ENCODE measurements at places on chromosomes 7 and 10. TPM values are rescaled to one million over a fixed set of nuclear protein-coding genes. Genes with fewer than 3 reads are reported as not detected.

DNA sequence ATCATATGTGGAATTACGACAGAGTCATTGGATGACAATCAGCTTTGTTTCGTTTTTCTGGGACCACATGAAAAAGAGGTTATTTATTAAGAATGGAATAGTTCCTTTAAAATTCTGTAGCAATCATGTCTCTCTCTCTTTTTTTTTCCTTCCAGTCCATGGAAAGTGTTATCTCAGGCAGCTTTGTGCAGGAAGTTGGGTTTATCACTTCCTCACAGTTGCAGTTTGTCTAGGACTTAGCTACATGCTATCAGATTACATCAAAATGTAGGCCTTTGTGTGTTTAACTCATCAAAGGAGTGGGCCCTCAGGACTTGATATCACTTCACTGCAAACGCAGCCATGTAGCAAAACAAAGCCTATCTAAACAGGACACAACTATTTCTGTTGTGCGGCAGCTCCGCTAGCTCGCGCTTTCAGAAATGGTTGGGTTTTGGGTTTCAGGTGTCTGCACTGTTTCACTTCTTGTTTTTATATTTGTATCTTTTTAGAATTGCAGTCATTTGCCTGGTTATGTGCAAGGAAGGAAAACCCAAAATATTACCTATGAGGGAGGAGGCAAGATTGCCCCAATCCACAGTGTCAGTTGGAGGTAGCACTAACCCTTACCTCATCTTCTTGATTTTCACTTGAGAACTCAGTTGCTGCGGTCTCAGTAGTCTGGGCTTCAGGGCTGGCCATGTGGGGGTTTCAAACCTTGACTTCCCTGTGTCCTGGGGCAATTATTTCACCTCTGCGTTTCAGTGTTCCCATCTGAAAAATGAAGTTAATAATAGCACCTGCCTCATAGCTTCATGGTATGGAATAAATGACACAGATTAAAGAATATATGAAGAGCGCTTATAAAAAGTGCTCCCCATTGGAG lies 66.7 kb downstream of the HHEX start:
- peaks cover 11% of the 10 kb centered on the region for H3K4me1 ChIP-seq
- H3K27me3 ChIP-seq = no peaks in the 10 kb centered on the region
- H3K4me3 ChIP-seq = no peak overlapping the region
- no peak for DNase-seq

DNA sequence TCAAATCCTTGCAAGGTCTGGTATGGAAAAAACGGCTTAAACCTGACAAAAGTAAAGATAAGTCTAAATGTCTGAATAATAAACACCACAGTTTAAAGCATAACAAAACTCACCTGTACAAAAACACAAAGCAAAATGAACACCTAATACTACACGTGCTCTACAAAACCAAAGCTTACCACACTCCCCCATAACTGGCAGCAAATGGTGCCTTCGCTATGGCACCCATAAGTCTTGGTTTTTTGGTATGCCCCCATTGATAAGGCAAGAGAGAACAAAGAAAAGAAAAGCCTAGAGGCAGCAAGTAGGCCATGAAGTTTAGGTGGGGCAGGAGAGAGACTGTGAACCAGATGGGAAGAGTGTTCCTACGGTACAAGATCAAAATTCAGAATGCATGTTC lies 34.2 kb downstream of the PDZD8 start:
- DNase-seq = no peak
- no peak overlapping the region for H3K4me3 ChIP-seq
- no peak overlapping the region for H3K27ac ChIP-seq
- no peaks in the 10 kb centered on the region for H3K27me3 ChIP-seq
- peaks cover 24% of the 10 kb centered on the region for H3K36me3 ChIP-seq
- H3K4me1 ChIP-seq = peaks cover 27% of the 10 kb centered on the region

ABCB4 gene
- 0.38 TPM for total RNA-seq

C10orf67 gene
- 0.45 TPM for total RNA-seq

DNA sequence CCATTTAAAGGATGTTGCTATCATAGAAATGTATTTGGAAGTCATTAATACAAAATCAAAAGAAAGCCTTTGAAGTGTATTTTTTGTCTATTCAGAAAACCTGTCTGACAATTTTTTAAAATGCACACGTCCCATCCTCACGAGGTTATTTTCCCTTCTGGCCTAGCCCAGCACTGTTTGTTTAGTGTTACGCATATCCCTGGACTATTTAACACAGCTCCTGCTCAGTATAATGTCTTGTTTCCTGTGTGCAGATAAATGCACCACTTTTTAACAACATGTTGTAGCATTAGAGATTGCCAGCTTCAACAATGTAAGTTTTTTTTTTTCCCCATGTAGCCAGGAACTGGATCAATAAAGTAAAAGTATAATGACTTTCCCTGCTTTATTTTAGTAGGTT lies 102.6 kb upstream of the SFMBT2 start:
- H3K4me1 ChIP-seq = peaks cover 20% of the 10 kb centered on the region
- DNase-seq = no peak
- H3K27ac ChIP-seq = no peak overlapping the region

DNA sequence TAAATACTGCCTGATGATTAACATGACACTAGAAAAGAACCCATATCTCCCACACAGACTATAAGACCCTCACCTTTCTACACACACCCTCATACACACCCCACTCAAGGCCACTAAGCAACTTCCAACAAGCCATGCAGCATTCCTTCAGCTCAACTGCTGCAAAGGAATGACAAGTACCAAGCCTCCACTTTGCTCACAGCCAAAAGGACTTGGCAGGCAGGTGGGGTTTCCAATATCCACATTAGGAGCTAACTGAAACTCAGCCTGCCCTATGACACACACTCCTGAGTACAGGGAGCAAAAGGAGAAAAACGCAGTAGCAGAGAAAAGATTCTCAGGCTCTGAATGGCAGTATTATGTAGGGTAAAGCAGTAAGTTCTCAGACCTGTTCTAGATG lies 13.4 kb downstream of the USP54 start:
- no peak overlapping the region for H3K27ac ChIP-seq
- peaks cover 7% of the 10 kb centered on the region for H3K4me1 ChIP-seq
- no peaks in the 10 kb centered on the region for H3K27me3 ChIP-seq
- no peak for DNase-seq
- H3K36me3 ChIP-seq = peaks cover 1% of the 10 kb centered on the region
